SW 1271 (cell line): ENCODE measurements at places on chromosomes 4 and X.

- no peak for DNase-seq
Observed at GRCh38 chr4:90174621-90175023, 47.4 kb downstream of the CCSER1 start.

DNA sequence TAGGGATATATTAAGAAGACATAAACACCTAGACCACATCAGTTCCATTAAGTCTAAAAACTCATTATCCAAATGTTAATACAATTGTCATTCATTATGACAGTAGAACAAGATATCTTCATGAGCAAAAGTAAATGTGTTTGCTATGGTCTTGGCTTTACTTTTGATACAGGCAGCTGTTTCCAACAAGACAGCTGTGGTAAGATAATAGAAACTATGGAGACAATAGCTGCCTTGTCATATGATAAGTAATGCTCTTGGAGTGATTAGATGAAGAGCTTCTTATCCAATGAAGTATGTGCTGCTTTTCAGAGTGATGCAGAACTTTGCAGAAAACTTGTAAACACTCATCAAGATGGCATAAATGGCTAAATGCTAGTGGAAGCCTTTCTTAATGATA is 1066.0 kb downstream of the FSTL5 start:
- no peak for DNase-seq

GRCh38 chr4:78560296-78560963 is 8.9 kb downstream of the ANXA3 start:
- DNase-seq, result peak; percentile 18

DNA sequence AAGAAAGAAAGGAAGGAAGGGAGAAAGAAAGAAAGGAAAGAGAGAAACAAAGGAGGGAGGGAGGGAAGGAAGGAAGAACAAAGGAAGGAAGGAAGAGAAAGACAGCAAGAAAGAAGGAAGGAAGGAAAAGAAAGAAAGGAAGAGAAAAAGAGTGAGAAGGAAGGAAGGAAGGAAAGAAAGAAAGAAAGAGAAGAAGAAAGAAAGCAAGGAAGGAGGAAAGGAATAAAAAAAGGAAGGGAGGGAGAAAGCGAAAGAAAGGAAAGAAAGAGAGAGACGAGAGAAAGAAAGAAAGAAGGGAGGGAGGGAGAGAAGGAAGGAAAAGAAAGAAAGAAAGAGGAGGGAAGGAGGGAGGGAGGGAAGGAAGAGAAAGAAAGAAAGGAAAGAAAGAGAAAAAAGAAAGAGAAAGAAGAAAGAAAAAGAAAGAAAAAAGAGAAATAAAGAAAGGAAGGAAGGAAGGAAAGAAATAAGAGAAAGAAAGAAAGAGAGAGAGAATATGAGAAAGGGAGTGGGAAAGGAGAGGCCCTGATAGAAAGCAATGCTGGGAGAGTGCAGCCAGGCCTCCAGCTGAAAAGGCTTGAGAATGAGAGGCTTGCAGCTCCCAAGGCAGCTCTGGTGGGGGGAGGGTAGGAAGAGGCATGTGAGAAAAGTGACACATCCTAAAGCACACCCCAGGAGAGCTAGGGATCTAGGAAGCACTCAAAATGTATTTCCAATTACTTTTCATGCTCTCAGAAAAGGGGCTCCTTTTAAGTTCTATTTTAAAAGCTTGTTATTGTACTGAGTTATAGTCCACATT is 134.0 kb upstream of the ZIC3 start:
- no peak for DNase-seq

GRCh38 chr4:107843391-107843790 is 18.7 kb downstream of the SGMS2 start:
- DNase-seq, result no peak

DNA sequence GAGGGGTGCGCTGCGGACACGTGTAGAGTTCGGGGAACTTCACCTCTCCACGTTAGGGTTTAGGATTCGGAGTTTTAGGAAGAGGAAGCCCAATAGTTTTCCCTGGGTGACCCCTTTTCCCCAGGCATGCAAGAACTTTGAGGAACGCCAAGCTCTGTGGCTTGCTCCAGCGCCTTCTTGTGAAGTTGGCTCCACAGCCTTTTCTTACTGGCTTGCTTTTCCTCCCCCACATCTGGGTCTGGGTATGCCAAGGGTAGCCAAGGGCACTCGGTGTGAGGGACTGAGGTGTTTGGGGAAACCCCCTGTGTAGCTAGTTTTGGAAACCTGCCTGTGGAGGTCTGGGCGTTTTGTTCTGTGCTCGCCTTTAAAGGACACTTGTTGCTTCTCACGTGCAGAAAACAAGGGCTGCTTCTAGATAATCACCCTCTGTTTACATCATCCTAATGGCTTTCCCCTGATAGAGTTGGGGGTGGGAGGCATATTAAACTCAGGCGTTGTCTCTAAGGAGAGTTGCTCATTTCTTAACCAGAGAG is 746 bp downstream of the EDNRA start:
- no peak for DNase-seq

GRCh38 chr4:26529479-26529878 is 39.2 kb upstream of the CCKAR start:
- DNase-seq, result no peak

DNA sequence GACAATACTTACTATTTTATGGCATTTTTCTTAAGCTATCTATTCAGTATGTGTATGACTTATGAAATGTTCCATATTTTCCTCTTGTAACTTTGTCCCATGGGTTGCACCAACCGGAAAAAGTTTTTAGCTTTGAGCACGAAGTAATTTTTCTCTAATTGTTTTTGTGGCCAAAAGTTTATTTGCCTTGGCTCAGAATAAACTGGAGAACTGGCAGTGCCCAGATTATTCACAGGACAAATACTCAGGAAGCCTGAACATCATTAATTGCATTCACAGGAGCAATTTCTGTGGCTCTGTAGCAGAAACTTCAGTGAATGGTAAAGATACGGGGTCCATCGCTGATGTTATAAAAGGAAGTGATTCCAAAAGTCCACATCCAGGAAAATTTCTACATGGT is 184.5 kb downstream of the ARHGAP10 start:
- DNase-seq, result no peak

GRCh38 chrX:9471571-9471985 is 6.7 kb downstream of the TBL1X start:
- DNase-seq, result no peak

GRCh38 chr4:87529187-87529586 is at the start of gene SPARCL1:
TSS of gene SPARCL1 (minus strand) at chr4:87529376. CDS start at chr4:87499574, 29,802 bp downstream.
- no peak for DNase-seq

GRCh38 chr4:2432991-2433530 is 14.3 kb downstream of the CFAP99 start:
- DNase-seq, result no peak

DNA sequence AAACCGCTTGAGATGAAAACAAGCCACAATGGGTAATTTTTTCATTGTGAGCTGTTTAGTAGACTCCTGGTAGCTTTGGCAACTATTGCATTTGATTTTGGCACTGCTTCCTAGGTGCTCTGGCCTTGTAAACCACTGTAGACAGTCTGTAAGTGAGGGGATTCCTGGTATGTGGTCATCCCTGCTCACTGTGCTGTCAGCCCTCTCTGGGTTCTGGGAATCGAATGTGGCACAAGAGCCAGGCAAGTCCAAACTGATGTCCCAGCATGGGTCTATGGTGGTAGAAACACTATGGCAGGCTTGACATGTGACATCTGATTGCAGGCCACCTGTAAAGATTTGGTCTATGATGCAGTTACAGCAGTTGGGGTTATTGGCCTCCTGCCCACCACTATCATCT is 2.5 kb downstream of the USP51 start:
- DNase-seq, result no peak

DNA sequence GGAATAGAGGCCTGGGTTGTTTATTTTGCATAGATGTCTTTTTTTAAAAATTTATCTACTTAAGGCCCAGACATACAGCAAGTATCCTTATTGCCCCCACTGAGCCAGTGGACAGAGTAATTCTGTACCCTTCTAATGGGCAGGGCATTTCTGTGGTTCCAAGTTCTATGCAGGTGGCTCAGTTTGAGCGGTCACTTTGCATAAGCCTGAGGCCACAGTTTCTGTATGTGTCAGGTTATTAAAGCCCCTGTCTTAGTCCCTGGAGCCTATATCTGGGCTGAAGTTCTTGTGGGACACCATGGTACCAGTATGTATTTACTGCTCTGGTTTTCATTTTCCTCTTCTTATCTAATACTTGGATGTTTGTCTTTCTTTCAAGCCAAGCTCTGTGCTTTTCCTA is 168.8 kb downstream of the MID1IP1 start:
- DNase-seq, result no peak

GRCh38 chr4:156396534-156396933 is 442.9 kb upstream of the CTSO start:
- DNase-seq, result no peak

DNA sequence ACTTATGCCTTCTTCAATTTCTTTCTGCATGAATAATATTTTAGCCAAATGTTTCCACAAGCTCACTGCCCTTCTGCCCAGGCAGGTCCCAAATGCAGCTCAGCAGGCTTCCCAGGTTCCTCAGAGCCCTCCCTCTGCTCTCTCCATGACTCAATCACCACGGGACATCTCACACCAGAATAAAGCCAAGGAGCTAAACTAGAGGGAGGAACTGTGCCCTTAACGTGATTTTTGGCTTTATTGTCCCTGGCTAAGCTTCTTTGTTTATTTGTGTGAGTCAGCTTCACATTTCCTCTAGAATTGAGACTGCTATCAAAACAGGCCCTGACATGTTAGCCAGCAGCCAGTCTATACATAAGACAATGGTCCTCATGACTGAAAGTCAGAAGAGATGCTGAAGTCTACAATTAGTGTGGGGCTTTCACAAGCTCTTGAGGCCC is 186.4 kb upstream of the GALNT7 start:
- no peak for DNase-seq

GRCh38 chrX:7946960-7947359 is 19.7 kb upstream of the PNPLA4 start:
- DNase-seq, result no peak

DNA sequence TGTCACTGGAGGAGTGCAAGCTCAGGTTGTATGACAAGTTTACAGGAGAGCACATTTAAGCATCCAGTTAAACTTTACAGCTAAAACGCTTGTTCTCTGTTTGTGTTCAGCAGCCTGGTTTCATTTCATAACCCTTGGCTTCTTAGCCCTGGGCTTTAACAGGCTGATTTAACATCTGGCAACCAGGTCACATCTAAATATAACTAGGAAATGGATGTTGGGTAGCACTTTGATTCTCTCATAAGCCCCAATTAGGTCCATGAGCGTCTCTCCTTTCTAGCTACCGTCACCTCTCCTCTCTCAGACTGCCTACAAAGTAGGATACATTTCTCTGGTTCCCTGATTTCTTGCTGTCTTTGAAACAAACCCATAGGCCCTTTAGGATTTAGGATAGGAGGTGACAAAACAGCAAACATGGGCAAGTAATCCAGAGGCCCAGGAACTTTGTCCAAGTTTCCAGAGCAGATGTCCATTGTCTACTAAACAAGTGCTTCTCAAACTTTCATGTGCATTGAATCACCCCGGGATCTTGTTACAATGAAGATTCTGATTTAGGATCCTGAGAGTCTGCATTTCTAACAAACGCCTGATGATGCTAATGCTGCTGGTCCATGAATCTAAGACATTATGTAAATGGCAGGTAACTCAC is 22.5 kb downstream of the OTUD6A start:
- no peak for DNase-seq
